Upper lobe of right lung (tissue), 1 donor: ENCODE measurements at places on chromosomes 4 and X. TPM values are rescaled to one million over a fixed set of nuclear protein-coding genes. Genes with fewer than 3 reads are reported as not detected.

The SUPT20HL2 gene
- total RNA-seq = not detected

The SFRP2 gene
- total RNA-seq = 12.5 TPM

- DNase-seq = no peak
These were observed 150.5 kb downstream of the RNF150 start for GRCh38 chr4:140982613-140983340.

GRCh38 chrX:136376713-136377112 is 76.0 kb downstream of the ADGRG4 start:
- DNase-seq = no peak

- DNase-seq = no peak
These were observed 45.9 kb upstream of the PGRMC1 start for GRCh38 chrX:119190091-119190681.

GRCh38 chr4:82172186-82172585 is 201.6 kb downstream of the HNRNPD start:
- no peak for DNase-seq

- no peak for DNase-seq
These were observed 516.1 kb upstream of the NR3C2 start for GRCh38 chr4:148958317-148958716.

GRCh38 chr4:27057662-27058061 is 197.0 kb downstream of the STIM2 start:
- DNase-seq = no peak

DNA sequence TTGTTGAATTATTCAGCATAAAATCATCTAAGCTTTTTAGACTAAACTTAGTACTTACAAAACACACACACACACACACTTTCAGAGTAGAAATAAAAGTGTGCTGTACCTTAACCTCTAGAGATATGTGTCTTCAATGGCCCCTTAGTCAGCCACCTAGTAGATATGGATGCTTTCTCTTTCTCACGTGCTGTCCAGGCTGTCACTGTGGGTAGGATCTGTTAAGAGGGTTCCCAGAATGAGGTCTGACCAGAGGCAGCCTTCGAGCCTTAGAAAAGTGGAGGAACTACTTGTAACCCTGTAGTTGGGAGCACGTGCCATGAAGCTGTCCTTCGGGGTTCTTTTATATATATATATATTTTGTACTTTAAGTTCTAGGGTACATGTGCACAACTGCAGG is 117.9 kb downstream of the COL4A5 start:
- no peak for DNase-seq

GRCh38 chr4:16866974-16867373 is 31.5 kb downstream of the LDB2 start:
- DNase-seq = no peak

DNA sequence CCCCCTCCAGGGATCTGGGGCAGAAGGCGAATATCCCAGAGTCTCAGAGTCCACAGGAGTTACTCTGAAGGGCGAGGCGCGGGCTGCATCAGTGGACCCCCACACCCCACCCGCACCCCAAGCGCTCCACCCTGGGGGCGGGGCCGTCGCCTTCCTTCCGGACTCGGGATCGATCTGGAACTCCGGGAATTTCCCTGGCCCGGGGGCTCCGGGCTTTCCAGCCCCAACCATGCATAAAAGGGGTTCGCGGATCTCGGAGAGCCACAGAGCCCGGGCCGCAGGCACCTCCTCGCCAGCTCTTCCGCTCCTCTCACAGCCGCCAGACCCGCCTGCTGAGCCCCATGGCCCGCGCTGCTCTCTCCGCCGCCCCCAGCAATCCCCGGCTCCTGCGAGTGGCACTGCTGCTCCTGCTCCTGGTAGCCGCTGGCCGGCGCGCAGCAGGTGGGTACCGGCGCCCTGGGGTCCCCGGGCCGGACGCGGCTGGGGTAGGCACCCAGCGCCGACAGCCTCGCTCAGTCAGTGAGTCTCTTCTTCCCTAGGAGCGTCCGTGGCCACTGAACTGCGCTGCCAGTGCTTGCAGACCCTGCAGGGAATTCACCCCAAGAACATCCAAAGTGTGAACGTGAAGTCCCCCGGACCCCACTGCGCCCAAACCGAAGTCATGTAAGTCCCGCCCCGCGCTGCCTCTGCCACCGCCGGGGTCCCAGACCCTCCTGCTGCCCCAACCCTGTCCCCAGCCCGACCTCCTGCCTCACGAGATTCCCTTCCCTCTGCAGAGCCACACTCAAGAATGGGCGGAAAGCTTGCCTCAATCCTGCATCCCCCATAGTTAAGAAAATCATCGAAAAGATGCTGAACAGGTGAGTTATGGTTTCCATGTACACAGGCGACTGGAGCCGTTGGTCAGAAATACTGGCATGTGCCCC is at the start of gene CXCL1:
Gene CXCL1 (plus strand): TSS at position 264 of the 926 bp plus-strand sequence. CDS start 78 bp downstream, at position 342.
- peak; percentile 76 for DNase-seq

DNA sequence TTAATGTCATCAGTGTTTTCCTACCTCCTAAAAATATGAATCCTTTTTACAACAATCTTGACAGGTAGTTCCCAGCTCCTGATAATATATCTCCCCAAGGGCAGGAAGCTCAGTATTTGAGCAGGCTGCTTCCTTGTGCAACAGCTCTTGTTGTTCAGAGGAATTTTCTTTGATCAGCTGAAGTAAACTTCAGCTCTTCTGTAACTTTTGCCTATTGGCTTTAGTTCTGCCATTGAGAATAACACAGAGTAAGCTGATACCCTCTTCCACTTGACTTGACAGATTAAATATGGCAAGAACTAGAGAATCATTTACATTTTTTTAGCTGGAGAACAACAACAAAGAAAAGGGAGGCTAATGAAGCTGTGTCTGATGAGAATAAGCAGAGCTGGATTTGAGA is 75.2 kb downstream of the LUZP4 start:
- DNase-seq = no peak

DNA sequence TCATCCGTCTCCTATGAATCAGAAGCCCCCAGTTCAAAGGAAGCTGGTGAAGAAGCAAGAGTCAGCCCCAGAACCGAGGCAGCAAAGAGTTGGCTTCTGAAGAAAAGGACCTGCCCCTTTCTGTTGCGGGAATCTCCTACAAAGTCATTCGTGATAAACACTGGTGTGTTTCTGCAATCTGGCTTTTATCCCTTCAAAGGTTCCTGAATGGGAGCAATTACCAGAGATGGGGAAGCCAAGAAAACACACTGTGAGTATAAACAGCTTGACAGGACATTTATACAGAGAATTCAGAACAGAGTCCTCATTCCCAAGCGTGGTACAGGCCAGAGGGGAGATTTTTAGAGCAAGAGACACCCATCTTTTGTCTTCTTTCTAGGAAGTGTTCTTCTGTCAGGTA is 226.8 kb upstream of the LNX1 start:
- no peak for DNase-seq

DNA sequence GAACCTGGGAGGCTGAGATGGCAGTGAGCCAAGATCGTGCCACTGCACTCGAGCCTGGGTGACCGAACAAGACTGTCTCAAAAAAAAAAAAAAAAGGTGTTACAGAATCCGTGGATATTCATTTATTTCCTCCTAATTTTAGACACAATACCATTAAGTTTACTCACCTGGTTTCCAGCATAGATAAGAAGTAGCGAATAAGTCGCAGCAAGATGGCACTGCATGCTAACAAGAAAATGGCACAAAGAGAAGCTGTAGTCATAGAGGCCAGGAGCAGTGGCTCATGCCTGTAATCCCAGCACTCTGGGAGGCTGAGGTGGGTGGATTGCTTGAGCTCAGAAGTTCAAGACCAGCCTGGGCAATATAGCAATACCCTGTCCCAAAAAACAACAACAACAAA is 17.0 kb upstream of the MOB1B start:
- no peak for DNase-seq

The CENPVL3 gene
- total RNA-seq = not detected

DNA sequence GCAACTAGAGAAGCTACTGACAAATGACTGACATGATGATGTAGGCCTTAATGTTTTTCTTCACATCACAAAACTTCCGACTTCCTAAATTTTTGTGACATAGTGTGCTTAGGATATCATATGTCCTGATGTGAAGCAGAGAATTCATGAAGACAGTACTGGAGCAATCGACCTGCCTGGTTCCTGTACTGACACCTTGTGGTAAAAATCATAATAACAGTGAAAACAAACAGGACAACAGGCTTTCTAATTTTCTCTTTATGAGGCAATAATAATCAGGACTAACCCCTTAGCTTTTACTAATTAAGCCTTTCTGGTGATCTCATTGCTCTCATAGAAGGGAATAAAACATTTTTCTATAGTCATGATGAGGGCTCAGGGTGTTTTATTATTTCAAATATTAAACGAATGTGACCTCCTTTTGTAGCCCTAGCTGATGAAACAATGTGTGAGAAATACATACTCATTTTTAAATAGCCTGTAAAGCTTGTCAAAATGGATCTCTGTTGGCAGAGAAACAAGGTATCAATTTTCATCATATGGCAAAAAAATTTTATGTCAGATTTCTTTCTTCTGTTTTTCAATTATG is 158.4 kb downstream of the TENT5D start:
- no peak for DNase-seq

The DUX4 gene
- total RNA-seq = not detected

DNA sequence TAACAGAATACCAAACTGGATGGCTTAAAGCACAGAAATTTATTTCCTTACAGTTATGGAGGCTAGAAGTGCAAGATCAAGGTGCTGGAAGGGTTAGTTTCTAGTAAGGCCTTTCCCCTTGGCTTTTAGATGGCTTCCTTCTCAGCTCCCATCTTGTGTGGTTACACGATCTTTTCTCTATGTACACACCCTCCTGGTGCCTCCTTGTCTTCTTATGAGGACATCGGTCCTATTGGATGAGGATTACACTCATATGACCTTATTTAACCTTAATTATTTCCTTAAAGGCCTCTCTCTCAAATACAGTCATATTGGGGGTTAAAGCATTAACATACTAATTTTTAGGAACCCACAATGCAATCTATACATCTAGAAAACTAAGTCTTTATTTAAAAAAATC is 787.9 kb upstream of the GALNTL6 start:
- no peak for DNase-seq

- DNase-seq = no peak
These were observed 189.9 kb upstream of the PGRMC2 start for GRCh38 chr4:128477540-128477939.

DNA sequence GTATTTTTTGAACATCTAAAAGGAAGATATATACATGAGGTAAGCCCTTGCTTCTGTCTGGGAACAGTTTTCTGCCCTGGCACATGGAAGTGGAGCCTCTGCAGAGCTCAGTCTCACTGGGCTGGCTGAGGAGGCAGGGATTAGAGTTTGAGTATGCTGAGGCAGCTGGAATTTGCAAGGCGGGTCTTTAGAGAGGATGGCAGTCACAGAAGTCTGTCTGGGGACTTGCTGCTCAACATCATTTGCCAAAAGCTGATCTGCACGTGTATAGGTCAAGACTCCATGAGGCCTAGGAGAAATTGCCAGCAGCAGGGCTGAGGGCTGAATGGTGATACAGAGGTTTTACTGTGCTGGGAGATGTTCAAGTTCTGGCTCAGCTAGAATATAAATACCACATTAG is 163.6 kb upstream of the ANK2 start:
- DNase-seq = no peak

The ZNF157 gene
- 0.23 TPM for total RNA-seq

DNA sequence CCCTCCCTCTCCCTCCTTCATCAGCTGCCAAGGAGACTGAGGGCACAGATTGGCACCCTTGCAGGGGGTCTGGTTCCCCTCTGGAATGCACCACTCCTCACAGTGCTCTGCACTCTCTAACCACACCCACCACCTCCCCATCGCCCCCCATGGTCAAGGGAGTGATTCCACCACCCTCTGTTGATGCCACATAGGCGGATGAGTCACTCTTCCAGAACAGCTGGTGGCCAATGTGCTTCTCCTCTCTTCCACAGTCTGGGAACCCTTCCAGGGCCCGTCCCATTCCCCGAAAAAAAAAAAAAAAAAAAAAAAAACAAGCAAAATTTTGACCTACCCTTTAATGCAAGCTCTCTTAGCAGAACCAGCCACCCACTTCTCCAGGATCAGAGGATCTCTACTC is 341.3 kb upstream of the KLF3 start:
- no peak for DNase-seq

- no peak for DNase-seq
These were observed 293.4 kb upstream of the NR3C2 start for GRCh38 chr4:148735432-148736155.

The DCTD gene
- 88.6 TPM for total RNA-seq

The FAM133A gene
- not detected for total RNA-seq

GRCh38 chr4:84680956-84681355 is 98.0 kb downstream of the CDS1 start:
- DNase-seq = no peak

The DYNLT3 gene
- 24.7 TPM for total RNA-seq

GRCh38 chr4:89056953-89057398 is at the start of gene FAM13A:
TSS of gene FAM13A (minus strand) at chr4:89057185. CDS start at chr4:89056964, 221 bp downstream.
- DNase-seq = peak; percentile 66

DNA sequence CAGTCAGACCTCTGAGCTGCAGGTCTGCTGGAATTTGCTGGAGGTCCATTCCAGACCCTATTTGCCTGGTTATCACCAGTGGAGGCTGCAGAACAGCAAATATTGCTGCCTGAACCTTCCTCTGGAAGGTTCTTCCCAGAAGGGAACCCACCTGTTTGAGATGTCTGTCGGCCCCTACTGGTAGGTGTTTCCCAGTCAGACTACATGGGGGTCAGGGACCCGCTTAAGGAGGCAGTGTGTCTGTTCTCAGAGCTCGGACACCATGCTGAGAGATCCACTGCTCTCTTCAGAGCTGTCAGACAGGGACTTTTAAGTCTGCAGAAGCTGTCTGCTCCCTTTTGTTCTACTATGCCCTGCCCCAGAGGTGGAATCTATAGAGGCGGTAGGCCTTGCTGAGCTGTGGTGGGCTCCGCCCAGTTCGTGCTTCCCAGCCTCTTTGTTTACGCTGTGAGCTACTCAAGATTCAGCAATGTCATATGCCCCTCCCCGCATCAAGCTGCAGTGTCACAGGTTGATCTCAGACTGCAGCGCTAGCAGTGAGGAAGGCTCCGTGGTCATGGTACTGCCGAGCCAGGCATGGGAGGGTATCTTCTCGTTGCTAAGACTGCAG is 44.1 kb upstream of the KDR start:
- no peak for DNase-seq

DNA sequence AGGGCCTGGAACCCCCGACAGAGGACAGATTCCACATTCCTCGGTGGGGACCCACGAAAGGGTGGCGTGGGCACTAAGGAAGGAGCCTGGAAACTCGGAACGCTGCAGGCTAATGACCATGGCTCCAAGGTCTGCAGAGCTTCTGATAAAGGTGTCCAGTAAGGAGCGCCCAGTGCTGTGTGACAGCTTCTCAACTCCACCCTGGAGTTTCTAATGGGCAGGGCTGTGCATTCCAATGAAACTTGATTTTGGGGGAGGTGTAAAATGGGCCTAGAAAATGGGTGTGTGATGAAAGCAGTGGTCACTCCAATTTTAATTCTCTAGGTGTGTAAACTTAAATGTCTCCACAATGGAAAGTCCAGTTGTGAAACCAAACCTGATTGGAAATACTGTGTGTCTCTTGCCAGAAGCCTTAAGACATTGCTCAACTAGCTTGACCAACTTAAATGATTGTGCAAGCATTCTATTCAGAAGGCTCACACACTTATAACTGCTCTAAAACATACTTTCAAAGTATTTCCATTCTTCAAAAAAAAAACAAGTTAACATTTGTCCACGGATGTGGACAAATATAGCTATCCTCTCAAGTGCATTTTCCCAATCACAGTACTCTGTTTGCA is 52.1 kb downstream of the XAGE2 start:
- no peak for DNase-seq
